ENCODE measurements at places on chromosomes 5 and 9.

GRCh38 chr5:133343196-133343595 lies 269.1 kb downstream of the FSTL4 start:
- peak; percentile 9 for DNase-seq

- no peak for DNase-seq
Measured at GRCh38 chr5:171415115-171415730, 4.2 kb upstream of the FGF18 start.

DNA sequence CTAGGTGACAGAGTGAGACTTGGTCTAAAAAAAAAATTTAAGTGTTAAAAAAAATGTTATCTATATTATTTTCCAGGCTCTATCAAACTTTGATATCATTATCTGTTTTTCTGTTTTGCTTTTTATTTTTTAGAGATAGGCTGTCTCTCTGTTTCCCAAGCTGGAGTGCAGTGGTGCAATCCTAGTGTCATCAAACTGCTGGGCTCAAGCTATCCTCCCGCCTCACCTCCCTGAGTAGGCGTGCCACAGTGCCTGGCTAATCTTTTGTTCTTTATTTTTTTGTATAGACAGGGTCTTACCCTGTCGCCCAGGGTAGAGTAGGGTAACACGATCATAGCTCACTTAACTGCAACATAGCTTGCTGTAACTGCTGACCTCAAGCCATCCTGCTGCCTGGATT lies 14.4 kb downstream of the SEC24A start:
- DNase-seq: no peak

DNA sequence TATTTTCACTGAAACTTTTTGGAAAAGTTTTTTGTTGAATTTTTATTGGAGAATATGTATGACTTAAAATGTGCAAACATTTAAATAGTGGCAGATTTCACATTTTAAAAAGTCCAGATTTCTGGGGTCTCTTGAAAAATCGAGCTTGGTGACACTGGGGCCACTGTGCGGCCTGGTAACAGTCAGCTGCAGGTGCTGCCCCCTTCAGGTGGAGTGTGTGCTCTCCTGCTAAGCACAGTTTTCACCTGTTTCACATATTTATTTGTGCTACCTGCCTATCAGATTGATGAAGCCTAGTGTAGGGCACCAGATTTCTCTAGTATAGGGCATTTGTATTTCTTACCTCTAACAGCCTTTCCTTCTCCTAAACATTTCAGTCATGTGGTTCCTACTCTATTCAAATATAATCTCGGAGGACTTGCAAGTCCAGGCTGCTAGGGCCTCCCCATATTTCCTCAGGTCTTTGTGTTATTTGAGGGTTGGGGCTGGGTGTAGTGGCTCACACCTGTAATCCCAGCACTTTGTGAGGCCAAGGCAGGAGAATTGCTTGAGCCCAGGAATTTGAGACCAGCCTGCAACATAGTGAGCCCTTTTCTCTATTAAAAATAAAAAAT lies 95.8 kb upstream of the KLF9 start:
- no peak for DNase-seq

DNA sequence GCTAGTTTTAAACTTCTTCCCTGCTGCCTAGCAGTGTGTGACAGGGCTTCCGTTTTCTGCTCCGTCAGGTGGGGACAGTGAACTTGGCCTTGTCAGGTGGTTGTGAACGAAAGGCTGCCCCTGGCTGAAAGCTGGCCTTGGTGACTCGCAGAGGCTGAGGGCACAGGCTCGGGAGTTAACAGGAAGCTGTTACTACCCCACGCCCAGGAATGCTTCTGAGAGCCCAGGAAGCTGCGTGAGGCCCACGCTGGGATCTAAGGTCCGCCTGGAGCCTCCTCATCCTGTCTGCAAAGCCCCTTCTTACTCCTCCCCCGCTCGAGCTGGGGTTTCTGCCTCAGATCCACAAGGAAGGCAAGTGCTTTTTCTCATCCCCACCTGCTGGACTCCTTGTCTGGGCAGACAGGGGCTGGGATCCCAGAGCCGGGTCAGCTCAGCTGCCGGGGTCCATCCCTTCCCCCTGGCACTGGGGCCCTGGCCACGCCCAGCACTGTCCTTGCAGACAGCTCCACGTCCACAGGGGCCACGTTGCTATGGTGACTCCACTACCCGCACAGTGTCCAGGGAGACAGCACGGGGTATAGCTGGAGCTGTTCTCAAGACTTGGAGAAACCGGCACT lies 124.7 kb upstream of the TBC1D2 start:
- no peak for DNase-seq

DNA sequence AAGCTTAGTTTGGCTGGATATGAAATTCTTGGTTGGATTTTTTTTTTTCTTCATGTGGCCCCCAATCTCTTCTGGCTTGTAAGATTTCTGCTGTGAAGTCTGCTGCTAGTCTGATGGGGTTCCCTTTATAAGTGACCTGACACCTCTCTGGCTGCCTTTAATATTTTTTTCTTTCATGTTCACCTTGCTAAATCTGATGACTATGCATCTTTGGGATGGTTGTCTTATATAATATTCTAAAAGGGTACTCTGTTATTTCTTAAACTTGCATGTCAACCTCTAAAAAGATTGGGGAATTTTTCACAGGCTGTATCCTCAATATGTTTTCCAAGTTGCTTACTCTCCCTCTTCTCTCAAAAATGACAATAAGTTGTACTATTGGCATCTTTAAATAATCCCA lies 500.0 kb downstream of the CAAP1 start:
- no peak for DNase-seq

GRCh38 chr9:4397917-4398316 lies 92.4 kb upstream of the SLC1A1 start:
- DNase-seq: no peak

- no peak for DNase-seq
Measured at GRCh38 chr5:129653442-129653841, 94.5 kb upstream of the MINAR2 start.

- no peak for DNase-seq
Measured at GRCh38 chr5:44862808-44863207, 54.1 kb downstream of the MRPS30 start.

DNA sequence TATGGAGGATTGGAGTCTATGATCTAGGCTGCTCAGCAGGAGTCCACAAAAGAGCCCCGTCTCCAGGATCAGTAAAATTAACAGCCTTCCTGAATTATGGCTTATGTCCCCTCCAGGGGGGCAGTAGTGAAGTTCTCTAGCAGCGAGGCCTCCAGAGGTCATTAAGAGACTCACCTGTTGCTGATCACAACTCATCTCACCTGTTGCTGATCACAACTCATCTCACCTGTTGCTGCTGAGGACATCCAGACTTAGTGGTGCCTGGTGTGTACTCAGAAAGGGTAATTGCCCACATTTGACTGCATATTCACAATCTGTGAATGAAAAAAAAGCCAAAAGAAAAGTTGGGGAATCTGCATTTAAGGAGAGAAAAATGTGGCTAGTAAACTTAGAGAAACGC lies 129.5 kb downstream of the SMARCA2 start:
- DNase-seq: no peak
